ENCODE measurements at places on chromosomes 12 and 14. TPM values are rescaled to one million over a fixed set of nuclear protein-coding genes. Genes with fewer than 3 reads are reported as not detected.

ETV6 gene
- 55.3 TPM for total RNA-seq

- no peak overlapping the region for H3K27ac ChIP-seq
- peaks cover 17% of the 10 kb centered on the region for H3K36me3 ChIP-seq
- H3K4me1 ChIP-seq: peaks cover 21% of the 10 kb centered on the region
- DNase-seq: no peak
- no peaks in the 10 kb centered on the region for H3K27me3 ChIP-seq
These were observed 50.2 kb downstream of the RIN3 start for GRCh38 chr14:92563765-92564285.

DNA sequence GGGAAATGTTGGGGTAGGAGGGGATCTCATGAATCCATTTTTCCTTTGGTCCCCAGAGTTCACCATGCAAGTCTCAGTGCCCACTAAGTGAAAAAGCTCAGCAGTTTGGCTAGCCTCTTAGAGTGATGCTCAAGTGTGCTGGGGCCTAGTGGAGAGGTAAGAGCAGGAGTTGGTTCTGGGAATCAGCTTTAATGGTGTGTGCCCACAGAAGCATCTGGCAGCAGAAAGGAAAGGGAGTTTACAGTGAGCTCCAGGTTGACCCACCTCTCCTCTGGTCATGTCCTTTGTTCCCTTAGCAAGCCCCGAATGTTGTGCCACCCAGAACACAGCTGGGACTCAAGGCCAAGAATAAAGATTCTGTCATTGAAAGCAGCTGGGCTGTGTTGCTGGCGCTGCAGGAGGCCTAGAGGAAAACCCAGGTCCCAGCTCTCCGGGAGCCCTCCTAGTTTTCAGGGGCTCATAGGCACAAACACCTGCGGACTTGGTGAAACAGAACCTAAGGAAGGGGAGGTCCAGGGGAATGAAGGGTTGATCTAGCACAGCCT, 320.8 kb downstream of the ZFP36L1 start:
- no peak for DNase-seq
- H3K4me3 ChIP-seq: no peak overlapping the region
- no peak overlapping the region for H3K27ac ChIP-seq

- no peaks in the 10 kb centered on the region for H3K27me3 ChIP-seq
- no peak for DNase-seq
- H3K4me1 ChIP-seq: no peaks in the 10 kb centered on the region
- H3K4me3 ChIP-seq: no peak overlapping the region
These were observed 6.8 kb downstream of the RASSF9 start for GRCh38 chr12:85829391-85829790.

DNA sequence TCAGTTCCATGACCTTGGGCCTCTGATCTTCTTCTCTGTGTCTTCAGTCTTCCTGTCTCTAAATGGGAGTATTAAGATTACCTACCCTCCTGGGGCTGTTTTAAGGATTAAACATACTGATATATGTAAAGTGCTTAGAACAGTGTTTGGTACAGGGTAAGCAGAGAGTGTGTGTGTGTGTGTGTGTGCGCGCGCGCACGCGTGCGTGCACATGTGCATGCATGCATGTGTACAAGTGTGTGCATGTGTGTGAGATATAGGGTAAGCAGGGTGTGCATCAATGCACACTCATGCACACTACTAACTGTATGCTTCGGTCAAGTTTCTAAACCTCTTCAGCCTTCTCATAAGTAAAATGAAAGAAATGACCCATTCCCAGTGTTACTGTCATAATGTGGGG, 196.6 kb downstream of the NTF3 start:
- no peak overlapping the region for H3K27ac ChIP-seq
- H3K27me3 ChIP-seq: no peaks in the 10 kb centered on the region
- H3K4me3 ChIP-seq: no peak overlapping the region
- no peaks in the 10 kb centered on the region for H3K36me3 ChIP-seq
- no peak for DNase-seq

GRCh38 chr14:68651075-68651474, 141.8 kb downstream of the ZFP36L1 start:
- H3K27ac ChIP-seq: no peak overlapping the region
- peaks cover 3% of the 10 kb centered on the region for H3K4me1 ChIP-seq
- no peak overlapping the region for H3K4me3 ChIP-seq

DNA sequence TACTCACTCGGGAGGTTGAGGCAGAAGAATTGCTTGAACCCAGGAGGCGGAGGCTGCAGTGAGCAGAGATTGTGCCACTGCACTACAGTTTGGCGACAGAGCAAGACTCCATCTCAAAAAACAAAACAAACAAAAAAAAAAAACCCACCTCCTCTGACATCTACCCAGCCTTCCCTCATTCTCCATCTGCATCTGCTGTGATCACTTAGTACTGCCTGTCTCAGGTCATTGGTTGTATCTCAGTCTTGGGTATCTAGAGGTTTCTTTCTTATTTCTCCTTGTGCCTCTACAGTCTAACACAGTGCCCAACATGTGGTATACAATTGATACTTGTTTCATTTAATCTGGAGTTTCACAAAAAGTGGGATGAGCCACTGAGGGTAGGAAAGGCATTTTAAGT, 5.3 kb downstream of the LTBP2 start:
- peaks cover 13% of the 10 kb centered on the region for H3K27me3 ChIP-seq
- DNase-seq: no peak
- peaks cover 12% of the 10 kb centered on the region for H3K4me1 ChIP-seq
- H3K4me3 ChIP-seq: no peak overlapping the region
- no peaks in the 10 kb centered on the region for H3K36me3 ChIP-seq
- peak overlapping the region; percentile 68 for H3K27ac ChIP-seq

All from activated CD4-positive, alpha-beta memory T cell treated with anti-CD3 and anti-CD28 coated beads for 36 hours (primary cell).